ENCODE measurements at places on chromosomes 1 and 21. TPM values are rescaled to one million over a fixed set of nuclear protein-coding genes. Genes with fewer than 3 reads are reported as not detected.

Gene FCRLB
- 0.19 TPM for total RNA-seq

Gene FCAMR
- not detected for total RNA-seq

Gene S100A14
- 5.8 TPM for total RNA-seq

Gene RNF186
- not detected for total RNA-seq

Gene EXTL1
- total RNA-seq = 11.9 TPM

Gene TM2D1
- total RNA-seq = 30.8 TPM

Gene ALX3
- total RNA-seq = not detected

Gene RIIAD1
- 8.3 TPM for total RNA-seq

Gene PCAT6
- total RNA-seq = 1.0 TPM

Gene LCE1F
- not detected for total RNA-seq

DNA sequence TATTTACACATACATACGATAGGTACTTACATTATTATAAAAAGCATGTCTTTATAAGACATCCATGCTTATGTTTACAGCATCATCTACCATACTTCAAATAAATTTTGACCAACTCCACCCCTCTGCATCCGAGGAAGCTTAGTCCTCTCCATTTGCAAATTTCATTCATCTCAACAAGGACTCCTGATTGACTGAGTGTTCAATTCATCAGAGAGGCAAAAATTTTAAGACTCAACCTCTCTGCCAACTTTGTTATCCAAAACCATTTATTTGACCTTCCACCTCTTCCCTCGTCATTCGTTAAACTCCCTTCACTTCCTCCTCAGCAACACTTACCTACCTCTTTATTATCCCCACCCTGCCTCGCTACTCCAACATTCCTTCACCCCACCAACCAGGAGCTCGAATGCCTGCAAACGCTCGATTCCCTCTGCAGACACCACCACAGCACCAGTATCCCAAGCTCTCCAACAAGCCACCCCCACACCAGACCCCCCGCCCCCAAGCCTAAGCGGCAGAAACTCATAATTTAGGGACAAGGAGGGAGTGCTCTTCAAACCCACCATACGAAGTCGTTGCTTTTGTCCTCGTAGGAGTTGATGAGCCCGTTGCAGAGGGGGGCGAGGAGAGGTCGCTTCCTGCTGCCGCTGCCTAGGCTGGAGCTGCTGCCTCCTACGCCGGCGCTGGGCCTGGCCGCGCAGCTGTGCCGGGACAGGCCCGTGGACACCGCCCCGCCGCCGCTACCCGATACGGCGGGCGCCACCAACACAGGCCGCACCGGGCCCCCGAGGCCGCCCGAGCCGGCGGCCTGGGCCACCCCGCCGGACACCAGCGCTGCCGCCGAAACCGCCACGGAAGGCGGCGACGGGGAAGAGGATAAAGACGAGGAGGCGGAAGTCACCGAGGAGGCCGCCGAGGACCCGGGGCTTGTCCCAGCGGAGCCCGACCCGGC, 803 bp downstream of the COP1 start:
- DNase-seq = no peak

GRCh38 chr1:154759793-154760192, 110.3 kb downstream of the KCNN3 start:
- no peak for DNase-seq

DNA sequence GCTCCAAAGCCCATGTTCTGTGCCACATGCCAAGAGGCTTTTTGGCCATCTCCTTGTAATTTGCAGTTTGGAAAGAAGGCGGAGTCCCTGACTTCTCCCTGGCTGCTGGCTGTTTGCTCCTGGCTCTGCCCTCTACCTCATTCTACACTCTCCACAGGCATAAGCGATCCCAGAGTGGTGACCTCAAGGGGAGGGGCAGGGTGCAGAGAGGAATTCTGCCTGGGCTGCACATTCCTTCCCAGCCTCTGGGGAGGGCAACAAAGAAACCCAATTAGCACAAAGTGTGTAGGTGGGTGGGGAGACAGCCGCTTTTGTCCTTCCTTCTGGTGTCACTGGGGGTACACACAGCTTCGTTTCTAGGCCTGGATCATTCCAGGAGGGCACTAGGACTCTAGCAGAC, 95.3 kb downstream of the HIVEP3 start:
- peak; percentile 62 for DNase-seq

DNA sequence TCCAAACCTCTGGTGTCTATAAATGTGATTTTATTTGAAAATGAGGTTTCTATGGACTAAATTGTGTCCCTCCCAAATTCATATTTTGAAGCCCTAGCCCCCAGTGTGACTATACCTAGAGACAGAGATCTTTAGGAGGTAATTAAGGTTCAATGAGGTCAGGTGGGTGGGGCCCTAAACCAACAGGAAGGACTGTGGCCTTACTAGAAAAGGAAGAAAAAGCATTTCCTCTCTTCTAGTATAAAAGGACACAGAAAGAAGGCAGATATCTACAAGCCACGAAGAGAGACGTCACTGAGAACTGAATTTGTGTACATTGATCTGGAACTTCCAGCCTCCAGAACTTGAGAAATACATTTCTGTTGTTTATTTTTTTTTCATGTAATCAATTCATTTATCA, 123.1 kb upstream of the RUNX1 start:
- no peak for DNase-seq

GRCh38 chr1:45238846-45239245, 32.4 kb upstream of the ZSWIM5 start:
- DNase-seq = no peak

DNA sequence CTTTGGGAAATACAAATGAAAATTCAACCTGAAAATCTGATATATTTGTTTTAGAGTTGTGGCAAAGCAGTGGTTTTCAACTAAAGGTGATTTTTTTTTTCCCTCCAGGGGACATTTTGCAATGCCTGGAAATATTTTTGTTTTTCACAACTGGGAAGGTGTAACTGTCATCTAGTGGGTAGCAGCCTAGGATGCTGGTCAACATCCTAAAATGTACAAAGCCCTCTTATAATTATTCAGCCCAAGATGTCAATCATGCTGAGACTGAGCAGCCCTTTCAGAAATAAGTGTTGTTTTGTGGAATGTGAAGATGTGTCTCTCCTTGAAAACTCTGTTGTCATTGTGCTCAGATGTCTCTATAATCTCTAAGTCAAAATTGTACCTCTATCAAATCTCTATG, 95.2 kb upstream of the NCAM2 start:
- DNase-seq = no peak

DNA sequence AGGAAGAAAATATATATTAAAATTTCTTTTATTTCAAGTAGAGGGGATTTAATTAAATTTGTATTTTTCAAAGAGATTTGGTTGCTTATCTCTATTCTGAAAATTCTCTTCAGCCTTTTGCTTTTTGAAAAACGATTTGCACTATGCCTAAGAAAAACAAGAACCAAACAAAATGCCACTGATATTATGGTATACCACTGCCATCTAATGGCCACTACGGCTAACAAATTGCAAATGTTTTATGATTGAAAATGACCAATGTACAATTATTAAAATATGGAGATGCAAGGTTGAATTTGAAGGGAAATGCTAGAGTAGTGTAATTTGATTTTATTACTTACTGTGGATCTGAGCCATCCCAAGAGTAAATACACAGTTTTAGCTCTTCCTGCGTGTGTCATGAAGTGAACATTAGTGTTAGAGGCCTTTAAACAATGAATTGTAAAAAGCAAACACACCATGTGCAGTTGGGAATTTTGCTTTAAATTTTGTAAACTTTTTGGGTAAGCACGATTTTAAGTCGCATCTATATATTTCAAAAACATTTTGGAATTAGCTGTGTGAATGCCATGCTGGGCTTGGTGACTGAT, 137.4 kb upstream of the USP25 start:
- DNase-seq = no peak

DNA sequence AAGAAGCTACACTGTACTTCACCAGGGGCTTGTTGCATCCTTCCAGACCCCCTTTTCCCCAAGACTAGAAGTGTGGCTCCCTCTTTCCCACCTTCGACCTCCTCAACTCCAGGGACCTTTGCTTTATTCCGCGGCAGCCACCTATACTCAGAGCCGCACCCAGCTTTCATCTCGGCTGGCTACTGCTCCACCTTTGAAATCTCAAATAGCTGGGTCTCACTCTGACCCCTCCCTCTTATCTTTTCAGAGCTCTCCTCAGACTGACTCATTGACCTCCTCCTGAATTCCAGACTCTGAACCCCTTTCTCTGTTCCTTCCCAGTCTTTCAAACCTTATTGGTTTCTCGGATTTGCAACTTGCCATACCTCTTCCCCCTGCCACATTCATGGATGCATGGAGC, 144.7 kb upstream of the JUN start:
- DNase-seq = no peak

DNA sequence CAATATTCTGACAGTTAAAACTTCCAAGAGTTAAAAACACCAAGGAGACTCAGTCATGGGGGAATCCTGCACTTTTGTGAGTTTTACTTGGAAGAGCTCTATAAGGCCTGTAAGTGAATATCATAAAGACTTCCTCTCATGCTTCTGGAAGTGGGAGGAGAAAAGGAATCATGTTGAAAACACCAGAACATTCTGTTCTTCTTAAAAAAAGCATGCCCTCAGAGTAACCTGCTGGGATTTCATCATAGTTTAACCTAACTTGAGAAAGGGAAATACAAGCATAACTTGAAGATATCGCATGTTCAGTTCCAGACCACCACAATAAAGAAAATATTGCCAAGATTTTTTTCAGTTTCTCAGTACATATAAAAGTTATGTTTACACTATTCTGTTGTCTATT, 51.9 kb downstream of the COL11A1 start:
- no peak for DNase-seq

GRCh38 chr1:197778366-197778945, 3.2 kb upstream of the DENND1B start:
- no peak for DNase-seq

DNA sequence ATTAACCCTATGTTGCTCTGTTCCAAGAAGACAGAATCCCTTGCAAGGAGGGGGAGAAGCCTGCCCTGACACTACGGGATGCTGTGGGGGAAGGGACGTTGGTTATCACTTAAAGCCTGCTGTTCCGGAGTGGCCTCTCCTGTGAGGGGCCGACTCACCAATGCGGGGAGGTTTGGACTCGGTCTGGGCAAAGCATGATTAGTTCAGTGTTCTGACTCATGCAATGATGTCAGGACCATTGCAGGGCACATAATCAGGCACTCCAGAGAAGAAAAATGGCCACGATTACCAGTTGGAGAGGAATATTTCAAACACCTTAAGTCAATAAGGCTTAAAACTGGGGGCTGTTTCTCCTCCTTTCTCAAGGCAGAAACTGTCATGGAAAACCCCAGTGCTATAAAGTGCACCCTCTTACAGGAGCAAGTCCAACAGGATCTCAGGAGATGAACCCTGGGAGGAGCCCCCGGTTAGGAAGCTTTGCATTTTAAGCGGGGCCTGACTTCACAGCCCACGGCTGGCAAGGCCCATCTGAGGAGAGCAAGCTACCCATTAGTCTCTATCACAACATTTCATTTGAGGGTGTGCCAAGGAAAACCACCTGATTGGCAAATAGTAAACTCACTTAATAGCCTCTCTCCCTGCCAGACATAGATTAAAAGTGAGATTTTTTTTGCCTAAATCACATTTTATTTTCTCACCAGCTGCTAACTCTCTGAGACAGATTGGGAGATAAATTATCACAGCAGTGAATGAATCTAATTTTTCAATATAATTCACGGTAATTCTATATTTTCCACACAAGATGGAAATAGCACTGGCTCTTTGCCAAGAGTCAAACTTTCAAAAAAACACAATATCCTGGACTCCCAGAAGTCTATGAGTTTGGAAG, 202.5 kb downstream of the C1orf94 start:
- DNase-seq = no peak

DNA sequence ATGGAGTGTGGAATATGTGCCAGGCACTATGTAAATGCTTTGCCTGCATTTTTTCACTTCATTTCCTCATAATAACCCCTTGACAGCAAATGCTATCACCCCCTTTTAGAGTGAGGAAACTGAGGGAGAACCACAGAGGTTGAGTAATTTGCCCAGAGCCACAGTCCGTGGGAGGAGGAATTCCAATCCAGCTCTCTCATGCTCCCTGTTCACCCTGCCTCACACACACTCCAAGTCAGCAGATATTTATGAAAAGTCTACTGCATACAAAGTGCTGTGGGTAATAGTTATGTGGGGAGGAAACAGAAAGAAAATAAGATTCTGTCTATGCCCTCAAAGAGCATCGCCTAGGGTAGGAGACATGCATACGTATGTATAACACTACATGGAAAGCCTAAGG, 30.9 kb upstream of the RBM15 start:
- no peak for DNase-seq

DNA sequence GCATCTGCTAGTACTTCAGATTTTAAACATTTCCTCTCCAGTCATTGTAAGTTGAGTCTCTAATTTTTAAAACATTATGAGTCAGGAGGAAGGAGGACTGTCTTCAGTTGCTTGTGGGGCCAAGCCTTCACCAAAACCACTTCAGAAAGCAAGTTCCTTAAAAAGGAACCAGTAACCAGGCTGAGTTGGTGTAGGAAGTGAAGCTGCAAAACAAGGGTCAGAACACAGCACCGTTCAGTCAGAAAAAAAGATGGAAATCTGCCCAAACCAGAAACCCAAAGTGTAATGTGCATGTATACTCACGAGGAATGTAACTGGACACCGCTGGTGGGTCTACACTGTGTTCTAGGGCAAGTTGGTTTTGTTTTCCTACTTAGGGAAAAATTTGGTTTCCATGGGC, 402.1 kb downstream of the SETD4 start:
- no peak for DNase-seq

DNA sequence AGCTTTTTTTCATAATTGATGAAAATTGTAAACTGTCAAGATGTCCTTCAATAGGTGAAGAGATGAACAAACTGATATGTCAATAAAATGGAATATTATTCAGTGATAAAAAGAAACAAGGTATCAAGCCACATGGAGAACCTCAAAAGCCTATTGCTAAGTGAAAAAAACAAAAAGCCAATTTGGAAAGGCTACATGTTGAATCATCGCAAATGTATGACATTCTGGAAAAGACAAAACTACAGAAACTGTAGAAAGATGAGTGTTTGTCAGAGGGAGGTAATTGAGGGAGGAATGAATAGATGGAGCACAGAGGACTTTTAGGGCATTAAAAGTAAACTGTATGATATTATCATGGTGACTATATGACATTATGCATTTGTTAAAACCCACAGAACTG, 34.5 kb upstream of the USP25 start:
- no peak for DNase-seq

- DNase-seq = no peak
Observed at GRCh38 chr1:161111117-161111516, 6.7 kb downstream of the PFDN2 start.

GRCh38 chr1:203289281-203289981, 15.9 kb upstream of the BTG2 start:
- peak; percentile 61 for DNase-seq
